Mammary epithelial cell (primary cell): ENCODE measurements at places on chromosomes 12 and 14.

DNA sequence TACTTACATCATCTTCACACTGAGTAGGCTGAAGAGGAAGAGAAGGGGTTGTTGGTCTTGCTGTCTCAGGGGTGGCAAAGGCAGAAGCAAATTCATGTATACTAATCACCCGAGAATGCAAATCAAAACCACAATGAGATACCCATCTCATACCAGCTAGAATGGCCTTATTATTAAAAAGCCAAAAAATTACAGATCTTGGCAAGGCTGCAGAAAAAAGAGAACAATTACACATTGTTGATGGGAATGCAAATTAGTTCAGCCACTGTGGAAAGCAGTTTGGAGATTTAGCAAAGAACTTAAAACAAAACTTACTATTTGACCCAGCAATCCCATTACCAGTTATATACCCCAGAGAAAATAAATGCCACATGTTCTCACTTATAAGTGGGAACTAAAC is 154.9 kb downstream of the SEC23A start:
- peak; percentile 85 for DNase-seq

- peak; percentile 77 for DNase-seq
Measured at GRCh38 chr14:99239661-99240092, 32.3 kb downstream of the BCL11B start.

GRCh38 chr14:50038398-50039119 is 77.8 kb downstream of the VCPKMT start:
- peak; percentile 100 for DNase-seq

- no peak for DNase-seq
Measured at GRCh38 chr12:2960996-2961616, 1.9 kb downstream of the TEAD4 start.

DNA sequence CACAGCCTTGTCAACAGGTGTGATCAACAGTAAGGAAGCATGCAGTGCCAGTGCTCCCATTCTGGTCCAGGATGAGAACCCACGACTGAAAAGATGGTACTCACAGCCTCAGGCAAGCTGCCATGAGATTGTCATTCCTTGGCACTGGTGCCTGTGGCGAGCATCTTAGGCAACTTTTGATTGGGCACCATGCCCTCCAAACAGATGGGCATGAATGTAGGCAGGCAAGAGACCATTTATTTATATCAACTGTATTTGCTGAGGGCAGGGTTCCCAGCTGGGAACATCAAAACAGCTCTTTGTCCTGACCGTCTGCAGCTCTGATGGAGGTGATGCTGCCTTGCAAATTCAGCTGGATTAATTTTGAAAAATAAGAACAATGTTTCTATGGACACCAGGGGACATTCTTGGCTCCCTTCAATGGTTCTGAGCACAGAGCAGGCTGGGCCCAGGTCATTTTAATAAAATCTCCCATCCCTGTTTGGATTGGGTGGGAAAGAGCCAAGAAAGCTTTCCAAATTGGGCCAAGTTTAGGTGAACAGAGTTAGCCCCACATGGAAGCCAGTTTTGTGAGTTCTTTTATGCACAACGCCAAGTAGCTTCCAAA is 522.5 kb downstream of the RMST start:
- no peak for DNase-seq

DNA sequence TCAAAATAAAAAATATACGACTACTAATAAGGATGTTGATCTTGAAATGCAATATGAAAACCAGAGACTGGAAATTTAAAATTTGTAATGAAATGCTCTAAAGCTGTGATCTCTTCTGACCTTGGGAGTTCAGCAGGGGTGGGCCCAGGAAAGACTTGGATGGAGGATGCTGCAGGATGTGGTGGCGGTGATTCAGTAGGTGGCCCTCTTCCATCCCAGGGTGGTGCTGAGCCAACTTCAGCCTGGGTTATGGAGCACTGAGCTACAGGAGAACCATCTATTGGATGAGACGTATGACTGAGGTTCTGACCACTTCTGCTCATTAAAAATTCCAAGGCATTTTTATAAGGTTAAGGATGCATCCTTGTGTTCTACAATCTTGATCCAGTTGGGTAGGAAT is 6.9 kb upstream of the PDE3A start:
- DNase-seq: no peak

DNA sequence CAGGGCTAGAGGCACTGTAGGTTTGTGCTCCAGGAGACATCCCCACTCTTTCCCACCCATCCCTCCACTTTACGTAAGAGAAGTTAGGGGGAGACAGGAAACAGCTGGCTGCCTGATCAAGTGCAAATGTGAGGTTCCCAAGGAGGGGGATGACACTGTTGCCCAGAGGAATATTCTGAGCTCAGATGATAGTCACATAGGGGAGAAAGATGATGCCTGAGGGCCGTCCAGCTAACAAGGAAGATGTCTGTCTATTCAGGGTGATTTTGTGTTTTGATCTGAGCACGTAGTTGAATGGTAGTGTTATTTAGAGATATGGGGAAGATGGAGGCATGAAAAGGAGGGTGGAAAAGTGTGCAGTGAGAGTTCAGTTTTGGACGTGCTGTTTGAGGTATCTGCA is 13.9 kb upstream of the GPRC5D start:
- DNase-seq: no peak

DNA sequence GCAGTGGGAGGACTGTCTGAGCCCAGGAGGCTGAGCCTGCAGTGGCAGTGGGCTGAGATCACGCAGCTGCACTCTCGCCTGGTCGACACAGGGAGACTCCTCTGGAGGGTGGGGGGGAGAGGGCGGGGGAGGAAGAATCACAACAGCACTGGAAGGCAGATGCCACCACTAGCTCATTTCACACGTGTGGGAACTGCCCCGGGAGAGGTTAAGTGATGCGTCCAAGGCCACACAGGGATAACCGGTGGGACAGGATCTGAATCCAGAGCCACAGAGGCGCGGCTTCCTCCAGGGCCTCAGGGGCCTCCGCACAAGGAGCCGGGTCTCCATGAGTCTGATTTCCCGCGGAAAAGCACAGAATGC is 20.8 kb downstream of the STX2 start:
- no peak for DNase-seq

GRCh38 chr12:18165889-18166288 is 75.9 kb upstream of the RERGL start:
- DNase-seq: no peak

DNA sequence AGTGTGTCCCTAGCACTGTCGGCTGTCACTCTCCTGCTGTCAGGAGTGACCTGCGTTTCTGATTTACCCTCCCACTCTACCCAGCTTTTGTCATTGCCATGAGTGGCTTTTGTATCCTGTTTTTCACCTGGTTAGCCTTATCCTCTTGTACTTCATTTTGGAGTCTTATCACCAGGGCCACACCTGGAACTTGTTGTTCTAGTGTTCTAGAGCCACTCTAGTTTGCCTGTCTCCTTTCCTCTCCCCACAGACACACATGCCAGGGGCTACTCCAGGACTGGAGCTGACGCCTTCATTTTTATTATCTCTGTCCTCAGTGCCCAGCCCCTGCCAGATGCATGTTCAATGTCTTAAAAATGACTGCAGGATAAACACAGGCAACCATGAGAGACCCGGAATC is 34.2 kb downstream of the ZC3H14 start:
- no peak for DNase-seq

DNA sequence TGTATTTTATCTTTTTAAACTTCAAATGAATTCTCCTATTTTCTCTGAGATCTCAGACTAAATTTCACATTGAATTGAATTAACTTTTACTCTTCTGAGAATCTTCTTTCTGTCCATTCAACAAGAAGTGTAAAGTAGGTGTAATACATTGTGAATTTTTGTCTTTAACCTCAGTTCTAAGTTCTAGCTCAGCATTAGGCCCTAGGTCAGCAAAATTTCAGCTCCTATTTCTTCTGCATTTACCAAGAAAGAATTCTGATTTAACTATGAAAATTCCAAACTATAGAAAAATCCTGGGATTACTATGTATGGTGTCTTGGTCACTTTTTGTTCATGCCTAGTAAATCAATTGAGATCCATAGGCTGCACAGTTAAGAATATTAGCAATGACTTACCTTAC is 110.9 kb upstream of the MYF6 start:
- DNase-seq: no peak

GRCh38 chr12:124605150-124605882 is 37.9 kb upstream of the NCOR2 start:
- no peak for DNase-seq

DNA sequence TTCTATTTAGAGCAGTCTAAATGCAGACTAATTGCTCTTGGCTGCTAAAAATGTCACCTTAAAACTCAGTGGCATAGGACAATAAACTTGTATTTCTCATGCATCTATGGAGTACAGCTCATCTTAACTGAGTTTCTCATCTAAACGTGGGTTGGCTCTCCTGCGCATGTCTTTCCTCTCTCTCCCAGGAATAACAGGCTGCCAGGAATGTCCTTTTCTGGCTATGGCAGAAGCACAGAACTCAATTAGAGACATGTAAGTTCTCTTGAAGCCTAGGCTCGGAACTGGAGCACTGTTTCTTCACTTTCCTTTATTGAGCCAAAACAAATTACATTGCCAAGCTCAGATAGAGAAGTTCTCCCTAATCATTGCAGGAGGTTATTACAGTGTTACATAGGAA is 722.3 kb upstream of the FLRT2 start:
- no peak for DNase-seq

DNA sequence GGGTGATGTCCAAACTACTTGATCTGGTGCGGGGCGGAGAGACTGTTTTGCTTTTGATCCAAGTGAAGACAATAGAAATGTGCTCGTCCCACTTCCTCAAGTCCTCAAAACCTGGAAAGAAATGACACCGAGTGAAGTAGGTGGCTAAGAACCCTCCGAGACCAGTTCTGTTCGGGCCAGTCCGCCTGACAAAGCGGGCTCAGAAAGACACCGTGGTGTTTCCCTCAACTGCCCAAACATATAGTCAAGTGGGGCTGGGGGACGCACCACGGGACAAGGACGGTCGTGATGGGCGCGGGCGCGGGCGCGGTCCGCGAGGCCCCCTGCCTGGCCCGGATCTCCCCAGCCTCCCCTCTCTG is 1.6 kb downstream of the PHLDA1 start:
- DNase-seq: peak; percentile 47

DNA sequence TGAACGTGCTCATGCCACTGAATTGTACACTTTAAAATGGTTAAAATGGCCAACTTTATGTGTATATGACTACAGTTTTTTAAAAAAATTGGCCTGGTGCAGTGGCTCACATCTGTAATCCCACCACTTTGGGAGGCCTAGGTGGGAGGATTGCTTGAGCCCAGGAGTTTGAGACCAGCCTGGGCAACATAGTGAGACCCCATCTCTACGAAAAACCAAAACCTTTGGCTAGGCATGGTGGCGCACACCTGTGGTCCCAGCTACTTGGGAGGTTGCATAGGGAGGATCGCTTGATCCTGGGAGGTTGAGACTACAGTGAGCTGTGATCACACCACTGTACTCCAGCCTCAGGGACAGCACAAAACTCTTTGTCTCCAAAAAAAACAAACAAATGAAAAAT is 5.3 kb downstream of the BRI3BP start:
- no peak for DNase-seq

- no peak for DNase-seq
Measured at GRCh38 chr12:15038137-15038536, 65.3 kb downstream of the PDE6H start.

- no peak for DNase-seq
Measured at GRCh38 chr12:122874081-122874480, 21.8 kb downstream of the VPS37B start.

GRCh38 chr12:42560977-42561376 is 28.6 kb downstream of the PRICKLE1 start:
- DNase-seq: no peak

DNA sequence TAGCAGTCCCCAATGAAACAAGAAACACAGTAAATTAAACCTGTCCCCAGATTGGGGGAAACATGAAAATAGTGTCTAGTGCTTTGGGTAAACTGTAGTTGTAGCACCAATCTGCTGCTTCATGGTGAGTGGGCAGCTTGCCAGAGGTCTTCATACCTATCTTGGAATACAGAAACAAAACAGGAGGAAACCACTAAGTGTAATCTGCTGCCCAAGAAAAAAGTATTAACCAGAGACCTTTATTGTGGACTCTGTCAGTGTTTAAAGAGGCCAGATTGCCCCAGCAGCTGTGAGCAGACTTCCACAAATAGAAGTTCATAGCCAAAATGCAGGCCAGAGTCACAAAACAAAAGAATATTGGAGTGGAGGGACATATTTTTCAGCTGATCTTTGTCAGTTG is 2.3 kb downstream of the ISCU start:
- DNase-seq: no peak

DNA sequence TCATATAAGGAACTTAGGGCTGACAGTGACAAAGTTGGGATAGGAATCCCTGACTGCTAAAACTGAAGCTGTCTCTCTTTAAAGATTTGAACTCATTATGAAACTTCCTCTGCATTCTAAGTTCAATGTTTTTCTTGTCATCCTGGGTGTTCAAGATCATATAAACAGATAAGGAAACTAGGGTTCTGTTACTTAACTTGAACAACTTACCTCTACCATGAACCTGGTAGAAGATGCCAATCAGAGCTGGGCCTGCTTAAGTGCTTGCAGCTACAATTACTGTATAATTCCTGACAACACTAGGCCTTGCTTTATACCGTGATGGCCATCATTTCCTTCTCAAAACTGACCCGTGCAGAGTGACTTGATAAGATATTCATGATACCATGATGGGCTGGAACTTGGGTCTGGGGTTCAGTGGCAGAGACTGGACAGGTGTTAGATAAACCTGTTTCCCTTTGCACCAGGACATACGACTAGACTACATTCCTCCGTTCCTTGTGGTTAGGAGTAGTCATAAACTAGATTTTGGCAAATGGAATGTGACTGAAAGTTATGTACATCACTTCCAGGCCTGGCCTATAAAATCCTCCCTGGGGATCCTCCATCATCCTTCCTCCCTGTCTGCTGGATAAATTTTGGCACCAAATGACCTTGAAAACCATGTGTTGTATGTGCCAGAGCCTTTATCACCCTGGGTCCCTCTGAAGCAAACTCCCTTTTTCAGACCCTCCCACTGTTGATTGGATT is 172.2 kb upstream of the PRICKLE1 start:
- DNase-seq: no peak

DNA sequence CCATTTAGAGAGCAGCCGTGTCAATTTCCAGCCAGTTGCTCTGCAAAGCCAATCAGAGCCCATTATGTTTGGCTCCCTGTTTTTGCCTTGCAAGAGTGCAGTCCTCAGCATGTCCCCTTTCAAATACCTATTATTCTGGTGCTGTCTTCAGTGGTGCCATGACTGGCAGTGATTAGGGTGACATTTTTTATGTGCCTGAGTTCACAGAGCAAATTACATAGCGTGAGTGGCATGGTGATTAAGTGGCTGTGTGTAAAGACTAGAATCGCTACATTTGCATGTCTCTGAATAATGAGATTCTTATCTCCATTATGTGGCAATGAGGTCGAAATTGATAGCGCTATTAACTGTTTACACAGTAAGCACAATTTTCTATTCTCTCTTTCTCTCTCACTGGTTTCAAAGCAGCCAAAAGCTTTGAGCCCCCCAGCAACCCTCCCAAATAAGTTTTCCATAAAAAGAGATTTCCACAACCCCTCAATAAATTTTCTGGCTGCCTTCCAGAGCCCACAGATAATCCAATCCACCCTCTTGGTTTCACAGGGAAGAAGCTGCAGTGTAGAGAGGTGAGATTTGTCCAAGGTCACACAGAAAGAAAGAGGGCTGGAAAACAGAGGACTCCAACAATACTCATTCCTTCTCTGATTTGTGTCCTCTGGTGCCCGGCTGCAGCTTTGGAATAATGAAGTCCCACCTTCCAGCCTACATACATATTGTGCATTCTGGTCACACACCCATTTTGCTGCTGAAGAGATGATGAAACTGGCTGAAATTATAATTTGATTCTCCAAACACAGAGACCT is 58.8 kb upstream of the NUDT4 start:
- no peak for DNase-seq

GRCh38 chr14:44898551-44898950 is 63.2 kb downstream of the KLHL28 start:
- no peak for DNase-seq

- no peak for DNase-seq
Measured at GRCh38 chr12:100445081-100445481, 28.6 kb upstream of the NR1H4 start.
